ENCODE measurements at places on chromosomes 7 and 10. TPM values are rescaled to one million over a fixed set of nuclear protein-coding genes. Genes with fewer than 3 reads are reported as not detected.

- no peak for DNase-seq
Measured at GRCh38 chr10:24313283-24313682, 104.3 kb downstream of the KIAA1217 start.

DNA sequence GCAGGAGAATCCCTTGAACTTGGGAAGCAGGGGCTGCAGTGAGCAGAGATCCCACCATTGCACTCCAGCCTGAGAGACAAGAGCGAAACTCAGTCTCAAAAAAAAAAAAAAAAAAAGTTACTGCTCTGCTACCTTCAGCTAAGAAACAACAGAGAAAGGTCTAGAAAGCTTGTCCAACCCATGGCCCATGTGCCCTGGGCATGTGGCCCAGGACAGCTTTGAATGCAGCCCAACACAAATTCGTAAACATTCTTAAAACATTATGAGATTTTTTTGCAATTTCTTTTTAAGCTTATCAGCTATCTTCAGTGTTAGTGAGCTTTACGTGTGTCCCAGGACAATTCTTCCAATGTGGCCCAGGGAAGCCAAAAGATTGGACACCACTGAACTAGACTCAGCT lies 22.9 kb downstream of the PLXDC2 start:
- DNase-seq, result no peak

GRCh38 chr10:131246089-131246488 lies 65.4 kb downstream of the TCERG1L start:
- no peak for DNase-seq

GRCh38 chr10:97738616-97739015 lies 1.7 kb downstream of the ZFYVE27 start:
- DNase-seq, result no peak

DNA sequence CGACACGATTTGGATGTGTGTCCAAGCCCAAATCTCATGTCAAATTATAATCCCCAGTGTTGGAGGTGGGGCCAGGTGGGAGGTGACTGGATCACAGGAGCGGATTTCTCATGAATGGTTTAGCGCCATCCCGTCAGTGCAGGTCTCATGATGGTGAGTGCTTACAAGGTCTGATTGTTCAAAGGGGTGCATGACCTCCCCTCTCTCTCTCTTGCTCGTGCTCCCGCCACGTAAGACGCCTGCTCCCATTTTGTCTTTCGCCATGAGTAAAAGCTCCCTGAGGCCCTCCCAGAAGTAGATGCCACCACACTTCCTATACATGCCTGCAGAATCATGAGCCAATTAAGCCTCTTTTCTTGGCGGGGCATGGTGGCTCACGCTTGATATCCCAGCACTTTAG lies 71.5 kb upstream of the NANOS1 start:
- DNase-seq, result no peak

DNA sequence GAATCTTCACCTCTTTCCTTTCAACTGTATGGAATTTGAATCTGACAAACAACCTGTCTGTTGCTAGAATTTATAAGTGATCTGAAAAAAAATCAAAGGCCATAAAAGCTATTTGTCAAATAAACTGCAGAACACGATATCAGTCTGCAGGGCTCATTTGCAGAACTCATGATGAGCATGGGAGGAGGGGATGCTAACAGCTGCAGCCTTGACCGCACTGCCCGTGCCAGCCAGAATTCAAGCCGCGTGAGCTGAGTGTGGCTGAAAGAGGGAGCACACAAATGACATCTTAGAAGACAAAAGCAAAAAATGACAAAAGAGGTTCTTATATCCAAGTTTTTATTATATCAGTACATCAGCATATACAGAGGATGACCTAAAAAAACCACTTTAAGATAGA lies 15.7 kb downstream of the LRRTM3 start:
- DNase-seq, result no peak

DNA sequence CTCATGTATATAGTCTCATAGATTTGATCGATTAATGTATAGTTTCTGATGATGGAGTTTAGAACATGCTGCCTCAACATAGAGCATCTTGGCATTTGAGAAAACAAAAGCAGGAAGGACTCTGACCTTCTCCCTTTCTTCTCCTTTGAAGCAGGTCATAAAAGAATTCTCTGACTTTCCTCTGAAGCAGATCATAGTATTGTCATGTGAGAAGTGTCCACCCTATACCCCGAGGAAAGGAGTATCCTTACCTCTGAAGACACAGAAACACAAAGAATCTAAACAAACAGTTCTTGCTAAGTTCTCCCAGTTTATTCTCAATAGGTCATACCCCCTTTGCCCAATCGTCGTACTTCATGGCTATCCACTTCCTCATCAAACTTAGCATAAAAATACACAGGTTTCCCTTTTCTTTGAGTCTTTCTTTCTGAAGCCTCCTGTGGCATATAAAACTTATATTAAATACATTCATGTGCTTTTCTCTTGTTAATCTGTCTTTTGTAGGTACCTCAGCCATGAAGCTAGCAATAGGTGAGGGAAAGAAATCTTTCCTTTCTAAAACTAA lies 194.9 kb downstream of the REEP3 start:
- no peak for DNase-seq

- no peak for DNase-seq
Measured at GRCh38 chr7:48454750-48455192, 283.5 kb downstream of the ABCA13 start.

GRCh38 chr10:94496010-94496409 lies 49.6 kb upstream of the HELLS start:
- DNase-seq, result no peak

DNA sequence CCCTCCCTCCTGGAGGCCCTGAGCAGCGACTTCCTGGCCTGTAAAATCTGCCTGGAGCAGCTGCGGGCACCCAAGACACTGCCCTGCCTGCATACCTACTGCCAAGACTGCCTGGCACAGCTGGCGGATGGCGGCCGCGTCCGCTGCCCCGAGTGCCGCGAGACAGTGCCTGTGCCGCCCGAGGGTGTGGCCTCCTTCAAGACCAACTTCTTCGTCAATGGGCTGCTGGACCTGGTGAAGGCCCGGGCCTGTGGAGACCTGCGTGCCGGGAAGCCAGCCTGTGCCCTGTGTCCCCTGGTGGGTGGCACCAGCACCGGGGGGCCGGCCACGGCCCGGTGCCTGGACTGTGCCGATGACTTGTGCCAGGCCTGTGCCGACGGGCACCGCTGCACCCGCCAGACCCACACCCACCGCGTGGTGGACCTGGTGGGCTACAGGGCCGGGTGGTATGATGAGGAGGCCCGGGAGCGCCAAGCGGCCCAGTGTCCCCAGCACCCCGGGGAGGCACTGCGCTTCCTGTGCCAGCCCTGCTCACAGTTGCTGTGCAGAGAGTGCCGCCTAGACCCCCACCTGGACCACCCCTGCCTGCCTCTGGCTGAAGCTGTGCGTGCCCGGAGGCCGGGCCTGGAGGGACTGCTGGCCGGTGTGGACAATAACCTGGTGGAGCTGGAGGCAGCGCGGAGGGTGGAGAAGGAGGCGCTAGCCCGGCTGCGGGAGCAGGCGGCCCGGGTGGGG lies 2.2 kb downstream of the TRIM56 start:
- no peak for DNase-seq

DNA sequence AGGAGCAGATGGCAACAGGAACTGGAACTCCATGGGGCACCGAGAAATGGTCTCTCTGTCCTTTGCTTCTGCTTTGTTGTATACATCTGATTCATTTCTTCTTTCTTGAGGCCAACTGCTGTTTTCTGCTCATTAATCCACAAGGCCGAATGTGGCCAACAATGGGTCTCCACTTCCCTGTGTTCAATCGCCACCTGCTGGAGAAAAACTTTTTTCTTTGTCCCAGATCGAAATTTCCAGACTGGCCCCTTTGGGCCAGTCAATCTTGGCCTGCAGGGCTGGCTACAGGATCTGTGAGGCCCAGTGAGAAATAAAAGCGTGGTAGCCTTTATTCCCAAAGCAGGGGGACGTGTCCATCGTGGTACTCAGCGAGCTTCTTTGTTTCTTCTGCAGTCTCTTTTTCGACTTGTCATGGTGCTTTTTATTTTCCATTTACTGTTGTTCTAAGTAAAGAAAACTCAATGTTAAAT lies 58.8 kb downstream of the PARP12 start:
- no peak for DNase-seq

GRCh38 chr10:44870031-44870430 lies 41.1 kb upstream of the TMEM72 start:
- no peak for DNase-seq

GRCh38 chr7:37245590-37245989 lies 203.1 kb downstream of the ELMO1 start:
- no peak for DNase-seq

DNA sequence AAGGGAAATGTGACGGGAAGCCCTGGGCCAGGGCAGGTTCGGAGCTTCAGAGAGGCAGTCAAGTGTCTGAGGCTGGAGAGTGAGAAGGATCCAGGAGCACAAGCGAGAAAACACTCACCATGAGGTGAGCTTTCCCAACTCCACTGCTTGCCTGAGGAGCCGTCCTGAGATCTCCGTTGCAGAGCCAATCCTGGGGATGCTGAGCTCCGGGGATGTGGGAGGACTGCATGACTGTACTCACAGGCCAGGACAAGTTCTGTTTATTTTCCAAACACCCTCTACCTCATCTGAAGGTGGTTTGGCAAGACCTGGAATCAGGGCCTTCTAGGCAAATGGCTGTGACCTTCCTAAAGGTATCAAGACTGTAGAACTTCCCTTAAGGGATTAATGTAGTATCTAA lies 38.7 kb downstream of the GLI3 start:
- no peak for DNase-seq

DNA sequence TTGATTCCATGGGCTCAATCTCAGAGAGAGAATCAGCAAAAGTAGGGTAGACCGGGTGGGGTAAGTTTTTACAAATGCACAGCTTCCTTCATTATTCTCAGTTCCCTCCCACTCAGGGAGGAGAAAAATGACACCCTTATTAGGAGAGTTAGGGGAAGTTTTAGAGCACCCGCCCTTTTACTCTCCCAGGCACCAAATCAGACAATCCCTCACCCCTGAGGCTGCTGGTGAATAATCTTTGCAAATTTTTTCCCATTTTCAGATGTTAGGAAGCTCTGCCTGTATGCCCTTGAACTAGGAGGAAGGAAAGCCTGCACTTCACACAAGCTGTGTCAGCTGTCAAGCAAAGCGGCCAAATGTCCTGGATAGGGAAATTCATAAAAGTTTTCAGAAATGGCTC lies 834.9 kb downstream of the GRID1 start:
- no peak for DNase-seq

- peak; percentile 78 for DNase-seq
Measured at GRCh38 chr10:72260239-72260975, 13.3 kb upstream of the DDIT4 start.

- no peak for DNase-seq
Measured at GRCh38 chr10:124119946-124120345, 26.5 kb upstream of the CHST15 start.

- DNase-seq, result no peak
Measured at GRCh38 chr7:49433794-49434193, 339.6 kb upstream of the VWC2 start.

DNA sequence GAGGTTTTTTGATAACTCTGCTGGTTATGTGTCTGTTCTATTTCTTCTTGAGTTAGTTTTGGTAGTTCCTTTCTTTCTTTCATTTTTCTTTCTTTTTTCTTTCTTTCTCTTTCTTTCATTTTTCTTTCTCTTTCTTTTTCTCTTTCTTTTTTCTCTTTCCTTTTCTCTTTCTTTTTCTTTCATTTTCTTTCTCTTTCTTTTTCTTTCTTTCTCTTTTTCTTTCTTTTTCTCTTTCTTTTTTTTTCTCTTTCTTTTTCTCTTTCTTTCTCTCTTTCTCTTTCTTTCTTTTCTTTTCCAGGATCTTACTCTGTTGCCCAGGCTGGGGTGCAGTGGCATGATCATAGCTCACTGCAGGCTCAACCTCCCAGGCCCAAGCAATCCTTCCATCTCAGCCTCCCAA lies 20.4 kb upstream of the RHBDD2 start:
- no peak for DNase-seq

DNA sequence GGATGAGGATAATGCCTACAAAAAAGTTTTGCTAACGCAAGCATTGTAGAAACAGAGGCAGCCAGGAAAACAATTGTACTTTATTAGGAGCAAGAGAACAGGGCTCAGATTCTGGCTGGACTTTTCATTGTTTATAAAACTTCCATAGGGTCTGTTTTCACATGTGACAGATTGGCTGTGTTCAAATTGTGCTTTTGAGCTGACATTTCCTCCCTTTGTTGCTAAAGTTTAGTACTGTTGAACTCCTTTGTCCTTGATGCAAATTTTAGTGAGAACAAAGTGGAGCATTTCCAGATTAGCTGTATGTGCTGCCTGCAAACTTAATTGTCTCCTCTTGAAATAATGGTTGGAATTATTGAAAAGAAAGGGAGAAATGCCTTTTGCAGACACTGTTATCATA lies 221.0 kb upstream of the FZD1 start:
- DNase-seq, result no peak

- no peak for DNase-seq
Measured at GRCh38 chr10:122368502-122369254, 5.8 kb upstream of the PLEKHA1 start.

- DNase-seq, result no peak
Measured at GRCh38 chr7:138345567-138345966, 114.5 kb upstream of the TRIM24 start.

DNA sequence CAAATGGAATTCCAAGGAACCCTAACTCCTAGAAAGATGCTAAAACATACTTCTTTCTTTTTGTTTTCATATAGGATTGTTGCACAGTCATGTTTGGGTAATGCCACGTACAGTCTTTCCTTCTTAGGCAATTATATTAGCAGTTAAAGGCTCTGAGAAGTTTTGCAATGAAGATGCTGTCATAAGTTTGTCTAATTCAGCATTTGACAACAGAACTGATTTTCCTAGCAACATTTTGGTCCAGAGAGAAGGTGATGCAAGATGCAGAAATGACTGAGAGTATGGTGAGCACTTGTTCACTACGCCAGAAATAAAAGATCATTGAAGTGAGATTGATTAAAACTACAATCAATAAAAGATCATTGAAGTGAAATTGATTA lies 184.0 kb upstream of the PLXNA4 start:
- no peak for DNase-seq

TEX36 gene
- not detected for total RNA-seq

ERVW-1 gene
- not detected for total RNA-seq

SPOCK2 gene
- total RNA-seq, result 63.0 TPM

Data from CD8-positive, alpha-beta memory T cell (primary cell).